ENCODE measurements at places on chromosomes 16 and 17.

DNA sequence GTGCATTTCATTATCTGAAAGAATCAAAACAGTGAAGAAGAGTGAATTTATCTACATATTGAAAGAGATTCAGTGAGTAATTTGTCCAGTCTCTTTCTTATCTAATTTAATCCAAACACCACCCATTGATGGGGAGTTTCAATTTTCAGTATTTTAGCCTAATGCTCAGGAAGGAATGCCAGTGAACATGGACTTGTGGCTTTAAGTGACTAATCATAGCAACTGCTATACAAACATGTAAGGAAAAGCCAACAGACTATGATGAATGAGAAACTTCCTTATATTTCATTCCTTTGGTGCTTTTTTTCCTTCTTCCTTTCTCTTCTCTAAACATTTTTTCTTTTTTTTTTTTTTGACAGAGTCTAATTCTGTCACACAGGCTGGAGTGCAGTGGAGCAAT is 885.8 kb downstream of the KCNJ2 start:
- DNase-seq, result no peak

- DNase-seq, result no peak
Measured at GRCh38 chr16:88130681-88131080, 179.4 kb downstream of the BANP start.

GRCh38 chr16:81940781-81941560 is 70.3 kb downstream of the SDR42E1 start:
- peak; percentile 63 for DNase-seq

- DNase-seq, result no peak
Measured at GRCh38 chr16:89006036-89006752, 29.2 kb upstream of the CBFA2T3 start.

- DNase-seq, result no peak
Measured at GRCh38 chr17:2019723-2020122, 5.4 kb downstream of the RTN4RL1 start.

DNA sequence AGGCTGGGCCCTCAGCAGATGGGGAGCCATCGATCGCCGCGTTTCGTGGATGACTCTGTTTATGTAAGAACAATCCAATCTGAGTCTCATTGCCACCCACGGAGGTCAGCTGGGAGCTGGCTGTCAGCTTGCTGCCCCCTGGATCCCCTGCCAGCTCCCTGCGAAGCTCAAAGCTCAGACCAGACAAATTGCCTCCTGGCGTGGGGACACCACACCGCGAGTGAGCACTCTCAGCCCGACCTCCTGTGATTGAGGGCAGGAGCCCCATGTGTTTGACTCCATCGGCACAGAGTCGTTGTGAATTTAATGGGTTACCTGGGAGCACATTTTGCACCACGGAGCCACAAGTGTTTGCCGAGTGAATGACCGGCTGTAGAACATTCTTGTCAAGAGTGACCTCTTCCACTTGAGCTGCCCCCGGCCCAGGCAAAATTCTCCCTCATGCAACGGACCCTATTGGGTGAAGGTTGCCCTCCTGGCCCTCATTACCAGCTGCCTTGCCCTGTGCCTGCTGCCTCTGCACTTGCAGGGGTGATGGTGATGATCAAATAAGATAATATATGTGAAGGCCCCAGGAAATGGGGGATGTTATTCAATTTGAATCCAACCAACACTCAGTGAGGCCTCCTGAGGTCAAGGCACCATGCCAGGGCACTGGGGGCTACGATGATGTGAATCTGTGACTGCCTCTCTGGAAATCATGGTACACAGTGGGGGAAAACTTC is 7.6 kb upstream of the GFAP start:
- no peak for DNase-seq

- no peak for DNase-seq
Measured at GRCh38 chr17:66511135-66511534, 208.7 kb downstream of the PRKCA start.

DNA sequence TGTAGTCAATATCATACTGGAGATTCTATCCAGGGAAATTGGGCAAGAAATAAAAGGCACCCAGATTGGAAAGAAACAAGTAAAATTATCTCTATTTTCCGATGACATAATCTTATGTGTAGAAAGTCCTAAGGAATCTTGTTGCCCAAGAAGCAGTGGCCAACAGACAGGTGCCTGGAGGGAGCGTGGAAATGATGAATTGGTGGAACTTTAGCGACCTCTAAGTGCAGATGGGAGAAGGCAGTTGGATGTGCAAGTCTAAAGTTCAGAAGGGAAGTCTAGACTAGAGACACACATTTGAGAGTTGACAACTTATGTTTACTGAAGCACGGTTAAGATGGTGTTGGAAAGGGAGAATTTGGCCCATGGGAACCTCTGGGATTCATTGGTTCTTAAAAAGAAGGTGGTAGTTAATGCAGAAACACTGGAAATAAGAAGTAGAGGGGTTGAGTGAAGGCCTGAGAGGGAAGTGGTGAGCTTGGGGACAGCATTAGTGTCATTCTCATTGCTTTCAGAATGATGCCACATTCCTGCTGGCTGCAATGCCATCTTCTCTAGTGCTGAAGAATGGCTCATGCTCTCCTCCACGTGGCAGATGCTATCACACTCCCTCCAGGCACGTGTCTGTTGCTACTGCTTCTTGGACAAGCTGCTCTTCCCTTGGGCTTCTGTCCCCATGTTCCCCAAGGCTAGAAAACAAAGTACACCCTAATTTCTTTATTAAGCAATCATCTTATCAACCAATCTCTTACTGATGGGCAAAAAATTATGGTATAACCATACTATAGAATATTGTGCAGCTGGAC is 24.0 kb downstream of the TAT start:
- peak; percentile 13 for DNase-seq

DNA sequence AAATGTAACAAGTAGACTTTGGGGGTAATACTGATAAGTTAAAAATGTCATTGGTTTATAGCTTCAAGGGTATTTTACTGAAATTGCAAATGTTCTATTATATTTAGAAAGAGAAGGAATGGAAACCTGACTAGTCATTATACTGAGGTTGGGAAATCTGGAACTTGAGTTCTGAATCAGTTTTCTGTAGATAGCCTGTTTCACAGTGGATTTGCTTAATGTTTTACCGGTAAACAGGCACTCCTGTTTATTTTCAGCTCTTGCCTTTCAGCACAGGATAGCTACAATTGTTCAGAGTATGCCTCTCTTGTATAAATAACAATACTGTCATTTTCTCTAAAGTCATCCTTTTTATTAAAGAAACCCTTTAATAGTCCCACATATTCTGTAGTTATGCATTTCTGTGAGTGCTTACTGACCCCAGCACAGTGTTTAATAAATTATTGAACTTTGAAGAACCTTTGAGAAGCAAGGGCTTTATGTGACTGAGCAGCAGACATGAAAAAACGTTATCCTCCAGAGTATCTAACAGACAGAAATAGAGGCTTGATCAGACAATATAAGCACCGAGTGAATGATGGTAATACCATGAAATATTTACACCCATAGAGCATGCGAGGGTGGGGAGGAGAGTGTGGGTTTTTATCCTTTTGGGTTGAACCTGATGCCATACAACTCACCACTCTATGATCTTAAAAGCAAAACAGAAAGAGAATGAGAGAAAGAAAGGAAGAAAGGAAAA is 58.2 kb downstream of the FTO start:
- DNase-seq, result no peak

DNA sequence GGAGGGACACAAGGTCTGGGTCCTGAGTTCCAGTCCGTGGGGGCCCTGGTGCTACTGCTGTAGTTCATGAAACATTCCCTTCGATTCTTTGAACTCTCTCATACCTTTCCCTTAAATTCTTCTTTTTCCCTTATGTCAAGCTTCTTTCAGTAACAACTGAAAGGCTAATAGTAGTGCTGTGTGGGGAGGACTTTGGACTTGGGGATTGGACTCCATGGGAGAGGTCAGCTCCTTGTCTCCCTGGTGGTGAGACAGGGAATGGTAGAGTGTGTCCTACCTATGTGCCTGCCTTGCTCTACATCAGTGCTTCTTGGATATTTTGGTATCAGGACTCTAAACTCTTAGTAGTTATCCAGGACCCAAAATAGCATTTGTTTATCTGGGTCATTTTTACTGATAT is 628.1 kb downstream of the WWOX start:
- DNase-seq, result no peak

GRCh38 chr16:1749152-1750117 is 21.9 kb downstream of the NME3 start:
- DNase-seq, result peak; percentile 25

GRCh38 chr17:29663155-29663554 is 40.4 kb upstream of the CORO6 start:
- DNase-seq, result no peak

- no peak for DNase-seq
Measured at GRCh38 chr16:72159801-72160200, 12.2 kb downstream of the PMFBP1 start.

DNA sequence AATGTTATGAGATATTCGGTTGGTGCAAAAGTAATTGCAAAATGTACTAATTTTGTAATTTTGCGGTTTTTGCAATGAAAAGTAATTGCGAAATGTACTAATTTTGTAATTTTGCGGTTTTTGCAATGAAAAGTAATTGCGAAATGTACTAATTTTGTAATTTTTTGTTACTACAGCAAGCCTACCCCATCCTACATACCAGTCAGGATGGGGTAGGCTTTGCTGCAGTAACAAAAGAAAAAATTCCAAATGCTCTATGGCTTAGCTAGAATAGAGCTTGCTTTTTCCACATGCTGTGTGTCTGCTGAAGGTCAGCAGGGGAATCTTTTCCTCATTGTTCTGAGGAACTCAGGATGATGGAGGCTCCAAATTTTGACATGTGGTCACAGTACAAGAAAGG is 83.3 kb upstream of the GPRC5B start:
- no peak for DNase-seq

DNA sequence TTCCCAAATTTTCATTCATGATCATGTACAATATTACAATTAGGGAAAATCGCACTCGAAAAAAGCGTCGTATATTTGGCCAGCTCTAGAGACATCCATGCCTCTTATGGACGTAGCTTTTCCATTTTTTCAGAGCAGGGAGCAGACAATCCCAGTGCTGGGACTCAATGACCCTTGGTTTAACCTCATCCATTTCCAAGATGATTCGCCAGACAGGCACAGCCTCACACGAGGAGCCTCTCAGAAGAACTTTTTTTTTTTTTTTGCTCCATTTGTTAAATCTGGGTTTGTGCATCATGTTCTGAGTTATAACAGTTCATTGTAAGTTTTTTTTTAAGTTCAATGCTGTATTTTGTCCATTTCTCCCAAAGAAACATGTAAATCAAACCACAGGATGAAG is 92.1 kb downstream of the ZDHHC7 start:
- DNase-seq, result no peak

- DNase-seq, result peak; percentile 82
Measured at GRCh38 chr16:86391984-86392383, 118.3 kb upstream of the FOXF1 start.

DNA sequence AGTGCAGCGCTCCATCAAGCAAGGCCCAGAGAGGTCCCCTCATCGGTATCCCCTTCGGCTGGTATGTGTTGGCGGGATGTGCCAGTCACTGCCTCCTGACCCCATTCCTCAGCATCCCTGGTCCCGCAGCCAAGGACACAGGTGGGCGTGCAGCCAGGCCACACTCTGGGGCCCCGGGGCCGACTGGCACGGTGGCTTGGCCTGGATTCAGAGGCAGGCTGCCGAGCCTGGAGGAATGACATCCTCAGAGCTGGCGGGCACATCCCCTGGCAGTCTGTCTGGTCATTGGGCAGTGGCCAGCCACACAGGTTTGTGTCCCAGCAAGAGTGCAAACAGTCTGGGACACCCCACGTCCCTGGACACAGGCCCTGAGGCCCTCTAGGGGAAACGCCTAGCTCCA is 111.1 kb downstream of the SDK2 start:
- no peak for DNase-seq

GRCh38 chr17:31393749-31394146 is 2.3 kb downstream of the RAB11FIP4 start:
- no peak for DNase-seq

DNA sequence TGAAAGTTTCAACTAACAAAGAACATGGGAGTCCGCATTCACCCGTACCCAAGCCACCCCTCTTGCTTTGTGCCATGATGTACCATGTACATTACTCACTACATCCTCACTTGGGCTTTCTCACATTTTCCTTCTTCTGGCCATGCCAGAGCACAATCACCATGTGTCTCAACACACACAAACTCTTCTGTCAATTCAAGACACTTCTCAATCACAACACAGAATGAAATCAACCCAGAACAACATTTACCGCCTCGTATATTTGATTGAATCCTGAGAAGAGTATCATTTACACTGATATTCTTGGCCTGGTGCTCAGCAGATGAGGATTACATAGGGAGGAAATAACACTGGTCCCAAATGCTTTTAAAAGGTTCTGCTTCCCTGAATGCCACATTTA is 4.5 kb downstream of the ADAMTS18 start:
- no peak for DNase-seq
